Hematopoietic multipotent progenitor cell treated with erythropoietin and hydrocortisone succinate and interleukin-3 and kit ligand, for 15 days (in vitro differentiated cells): ENCODE measurements at places on chromosomes 3 and 15.

GRCh38 chr15:40064231-40064894, 25.4 kb upstream of the SRP14 start:
- DNase-seq, result no peak

- peak; percentile 32 for DNase-seq
Observed at GRCh38 chr3:193662757-193663322, 69.8 kb downstream of the OPA1 start.

- no peak for DNase-seq
Observed at GRCh38 chr3:171374260-171374659, 85.9 kb downstream of the TNIK start.

GRCh38 chr15:47663101-47663500, 54.2 kb upstream of the SEMA6D start:
- DNase-seq, result no peak

GRCh38 chr3:4732925-4733324, 239.8 kb downstream of the ITPR1 start:
- DNase-seq, result no peak

- no peak for DNase-seq
Observed at GRCh38 chr15:90774731-90775514, 57.8 kb downstream of the BLM start.

DNA sequence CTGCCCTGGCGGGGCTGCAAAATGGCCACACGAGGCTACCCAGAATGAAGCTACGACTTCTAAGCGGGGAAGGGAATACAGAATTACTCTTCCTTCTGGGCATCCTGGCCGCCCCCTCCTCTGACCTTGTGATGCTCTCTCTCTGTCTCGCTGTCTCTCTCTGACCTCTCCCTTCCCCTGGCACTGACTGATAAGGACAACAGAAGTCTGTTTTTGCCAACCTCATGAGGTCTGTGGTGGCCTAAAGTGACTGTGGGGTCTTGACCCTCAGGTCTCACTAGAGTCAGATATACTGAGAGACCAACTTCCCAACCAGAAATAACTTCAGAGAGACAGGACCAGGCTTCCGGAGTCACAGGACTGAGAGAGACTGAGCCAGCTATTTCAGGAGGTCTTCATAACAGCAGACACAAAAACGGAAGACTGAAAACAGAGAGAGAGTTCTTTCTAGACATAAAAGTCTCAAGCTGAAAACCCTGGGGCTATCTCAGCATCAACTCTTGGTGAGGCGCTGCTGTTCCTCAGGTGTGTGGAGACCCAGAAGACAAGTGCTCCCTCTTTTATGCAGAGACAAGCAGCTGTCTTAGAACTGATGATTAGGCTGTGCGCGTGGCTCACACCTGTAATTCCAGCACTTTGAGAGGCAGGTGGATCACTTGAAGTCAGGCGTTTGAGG, 38.2 kb upstream of the CFAP161 start:
- DNase-seq, result no peak

DNA sequence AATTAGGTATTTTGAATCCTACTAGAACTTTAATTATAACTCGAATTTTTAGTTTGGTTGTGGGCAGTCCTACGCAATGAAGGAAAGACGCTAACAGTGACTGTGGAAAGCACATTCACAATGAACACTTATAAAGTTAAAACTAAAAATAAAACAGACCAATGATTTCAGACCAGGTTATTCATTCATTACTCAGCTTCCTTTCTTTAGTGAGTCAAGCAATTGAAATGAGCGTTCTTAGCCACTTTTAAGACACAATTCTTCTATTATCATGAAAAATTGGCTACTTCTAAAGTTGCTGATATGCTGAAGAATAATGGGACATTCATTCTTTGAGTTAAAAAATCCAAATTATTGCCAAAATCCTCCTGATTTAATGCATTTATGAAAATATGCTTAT, 66.0 kb upstream of the CMSS1 start:
- no peak for DNase-seq

DNA sequence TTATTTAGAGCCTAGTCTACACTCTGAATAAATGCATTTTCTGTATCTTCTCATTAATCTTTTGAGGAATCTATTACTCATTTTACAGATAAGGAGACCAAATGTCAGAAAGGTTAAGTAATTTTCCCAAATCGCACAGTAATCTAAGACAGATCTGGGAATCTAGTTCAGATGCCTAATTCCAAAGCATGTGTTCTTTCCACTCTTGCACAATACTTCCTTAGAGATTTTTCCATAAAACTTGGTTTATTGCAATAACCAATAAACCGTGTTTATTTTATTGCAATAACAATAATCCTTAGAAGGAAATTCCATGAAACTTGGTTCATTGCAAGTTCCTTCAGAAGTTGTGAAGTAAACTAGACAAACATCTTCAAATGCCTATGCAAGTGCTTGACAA, 17.4 kb upstream of the COL8A1 start:
- no peak for DNase-seq

DNA sequence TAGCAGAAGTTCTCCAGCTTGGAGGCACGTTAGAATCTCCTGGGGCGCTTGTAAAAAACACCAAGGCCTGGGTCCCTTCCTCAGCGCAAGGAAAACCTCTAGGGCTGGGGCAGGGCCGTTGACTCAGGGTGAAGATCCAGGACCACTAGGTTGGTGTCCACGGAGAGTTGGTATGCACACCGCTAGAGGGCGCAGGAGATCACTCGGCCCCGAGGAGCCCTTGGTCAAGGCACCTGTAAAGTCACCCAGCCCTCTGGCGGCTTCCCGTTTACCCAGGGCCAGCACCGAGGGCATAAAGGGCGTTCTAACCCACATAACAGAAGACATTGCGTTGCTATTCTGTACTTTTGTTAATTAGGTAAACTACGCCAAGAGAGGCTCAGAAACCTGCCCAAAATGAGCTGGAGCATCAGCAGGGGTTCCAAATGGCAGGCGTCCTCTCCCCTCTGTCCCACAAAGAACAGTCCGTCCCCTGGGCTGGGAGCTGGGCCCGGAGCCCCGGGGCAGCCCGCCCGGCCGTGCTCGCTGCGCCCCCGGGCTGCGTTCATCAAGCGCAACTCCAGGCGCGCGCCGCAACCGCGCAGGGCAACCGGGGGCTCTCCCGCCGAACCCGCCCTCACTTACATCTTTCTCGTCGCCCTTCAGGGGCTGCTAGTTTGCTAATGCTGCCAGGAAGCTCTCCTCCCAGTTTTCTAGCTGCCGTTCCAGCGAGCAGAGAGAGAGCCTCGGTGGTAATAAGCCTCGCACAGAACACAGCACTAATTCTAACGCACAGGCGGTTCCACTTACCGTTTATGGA, 332.1 kb downstream of the ARRDC4 start:
- DNase-seq, result peak; percentile 26

DNA sequence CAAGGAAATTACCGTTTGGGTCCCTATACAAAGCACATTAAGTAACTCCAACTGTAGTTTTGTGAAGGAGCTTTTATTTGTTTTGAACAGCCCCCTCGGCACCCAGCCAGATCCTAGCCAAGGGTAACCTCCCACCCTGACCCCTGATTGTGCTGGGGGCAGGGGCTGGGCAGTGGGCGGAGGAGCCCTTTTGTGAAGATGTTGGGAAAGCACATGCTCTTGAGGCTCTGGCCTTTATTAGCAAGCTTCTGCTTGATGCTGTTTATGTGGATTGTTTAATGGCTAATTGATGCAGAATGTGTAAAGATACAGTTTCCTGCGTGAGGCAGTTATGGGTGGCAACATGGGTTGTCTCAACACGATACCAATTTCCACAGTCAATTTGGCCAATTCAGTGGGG, 136.5 kb downstream of the MAP2K5 start:
- DNase-seq, result no peak

DNA sequence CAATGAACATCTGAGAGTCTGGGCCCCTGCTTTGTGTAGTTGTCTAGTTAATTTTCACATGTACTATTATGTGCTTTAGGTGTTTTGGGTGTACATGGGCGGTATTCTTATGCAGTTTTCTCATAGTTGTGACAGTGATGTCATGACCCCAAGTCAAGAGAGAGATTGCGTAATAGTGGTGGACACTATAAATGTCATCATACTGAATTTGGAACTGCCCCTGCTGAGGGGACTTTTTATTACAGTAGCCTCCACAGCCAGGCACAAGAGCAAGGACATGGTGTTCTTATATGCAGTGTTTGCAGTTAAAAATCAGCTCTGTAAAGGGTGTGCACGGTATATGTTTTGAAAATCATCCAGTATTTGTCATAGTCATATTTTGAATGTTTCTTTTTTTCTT, 29.5 kb downstream of the ABHD2 start:
- no peak for DNase-seq
